ENCODE measurements at places on chromosomes 16 and 17. TPM values are rescaled to one million over a fixed set of nuclear protein-coding genes. Genes with fewer than 3 reads are reported as not detected.

DNA sequence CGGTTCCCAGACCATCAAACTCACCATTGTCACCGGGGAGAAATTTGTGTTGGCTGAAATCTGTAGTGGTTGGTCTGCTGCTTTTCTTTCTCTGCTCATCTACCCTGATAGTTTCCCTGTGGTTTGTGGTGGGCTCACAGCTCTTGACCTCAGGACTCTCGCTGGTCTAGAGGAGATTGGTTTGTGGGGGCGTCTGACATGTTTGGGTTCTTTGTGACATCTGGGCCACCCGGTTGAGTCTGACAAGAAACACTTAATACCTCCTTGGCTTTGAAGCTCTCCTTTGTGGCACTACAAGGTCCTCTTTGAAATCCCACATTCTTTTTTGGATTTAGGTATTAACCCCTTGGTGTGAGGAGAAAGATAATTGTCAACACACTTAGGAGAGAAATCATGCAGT, 662.0 kb downstream of the WWOX start:
- DNase-seq, result no peak

GRCh38 chr16:49456763-49457162, 83.2 kb downstream of the C16orf78 start:
- no peak for DNase-seq

GRCh38 chr16:50496990-50497389, 51.2 kb upstream of the NKD1 start:
- DNase-seq, result no peak

GRCh38 chr17:8955021-8955959, 10.2 kb downstream of the PIK3R5 start:
- no peak for DNase-seq

DNA sequence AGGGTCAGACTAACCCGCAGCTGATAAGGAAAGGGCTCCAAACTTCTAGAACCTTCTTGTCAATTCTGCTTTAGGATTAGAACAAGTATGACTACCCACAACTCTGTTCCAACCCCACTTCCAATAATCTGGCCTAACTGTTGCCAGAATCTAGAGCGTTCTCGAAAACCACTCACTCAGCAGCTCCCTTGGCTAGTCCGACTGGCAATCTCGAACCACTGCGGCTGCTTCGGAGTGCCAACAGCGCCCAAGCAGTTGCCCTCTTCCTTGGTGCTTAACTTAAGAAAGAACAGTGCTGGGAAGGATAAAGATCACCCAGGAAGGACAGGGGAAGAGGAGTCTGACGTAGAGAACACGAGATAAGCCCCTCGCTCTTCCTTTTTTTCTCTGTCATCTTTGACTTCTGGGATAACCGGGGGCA, 818 bp downstream of the DNAJC7 start:
- DNase-seq, result no peak

GRCh38 chr16:29808219-29808900, 2.0 kb downstream of the MAZ start:
- DNase-seq, result no peak

GRCh38 chr16:27384425-27384824, 17.5 kb upstream of the IL21R start:
- no peak for DNase-seq

DNA sequence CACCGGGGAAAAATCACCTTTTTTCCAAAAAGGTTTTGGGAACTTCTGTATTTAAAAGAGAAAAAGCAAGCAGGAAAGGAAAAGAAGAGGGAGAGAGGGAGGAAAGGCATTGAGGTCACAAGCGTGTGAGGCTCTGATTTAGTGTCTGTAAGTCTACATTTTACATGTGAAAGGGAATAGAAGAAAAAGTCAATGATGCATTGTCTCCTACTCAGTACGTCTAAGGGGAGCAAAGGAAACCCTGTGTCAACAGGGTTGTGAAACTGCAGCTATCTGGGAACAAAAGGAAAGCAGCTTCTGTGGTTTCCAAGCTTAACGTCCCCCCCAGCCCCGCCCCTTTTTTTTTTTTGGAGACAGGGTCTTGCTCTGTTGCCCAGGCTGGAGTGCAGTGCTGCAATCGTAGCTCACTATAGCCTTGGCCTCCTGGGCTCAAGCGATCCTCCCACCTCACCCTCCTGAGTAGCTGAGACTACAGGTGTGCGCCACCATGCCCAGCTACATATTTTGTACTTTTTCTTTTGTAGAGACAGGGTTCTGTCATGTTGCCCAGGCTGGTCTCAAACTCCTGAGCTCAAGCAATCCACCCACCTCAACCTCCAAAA, 1.8 kb upstream of the CDC42EP4 start:
- no peak for DNase-seq

GRCh38 chr17:79124513-79125209, 50.0 kb downstream of the ENGASE start:
- DNase-seq, result no peak

GRCh38 chr16:30054959-30055553, 10.5 kb upstream of the ALDOA start:
- no peak for DNase-seq

The CDR2L gene
- 40.7 TPM for total RNA-seq

The DPEP1 gene
- not detected for total RNA-seq

The OR2C1 gene
- total RNA-seq, result not detected

The CFAP97D1 gene
- total RNA-seq, result not detected

The ACACA gene
- total RNA-seq, result 49.0 TPM

The C17orf78 gene
- total RNA-seq, result not detected

The ITGAD gene
- total RNA-seq, result not detected

The CCT6B gene
- 1.8 TPM for total RNA-seq

The VMO1 gene
- not detected for total RNA-seq
